ENCODE measurements at places on chromosomes 2 and 18.

DNA sequence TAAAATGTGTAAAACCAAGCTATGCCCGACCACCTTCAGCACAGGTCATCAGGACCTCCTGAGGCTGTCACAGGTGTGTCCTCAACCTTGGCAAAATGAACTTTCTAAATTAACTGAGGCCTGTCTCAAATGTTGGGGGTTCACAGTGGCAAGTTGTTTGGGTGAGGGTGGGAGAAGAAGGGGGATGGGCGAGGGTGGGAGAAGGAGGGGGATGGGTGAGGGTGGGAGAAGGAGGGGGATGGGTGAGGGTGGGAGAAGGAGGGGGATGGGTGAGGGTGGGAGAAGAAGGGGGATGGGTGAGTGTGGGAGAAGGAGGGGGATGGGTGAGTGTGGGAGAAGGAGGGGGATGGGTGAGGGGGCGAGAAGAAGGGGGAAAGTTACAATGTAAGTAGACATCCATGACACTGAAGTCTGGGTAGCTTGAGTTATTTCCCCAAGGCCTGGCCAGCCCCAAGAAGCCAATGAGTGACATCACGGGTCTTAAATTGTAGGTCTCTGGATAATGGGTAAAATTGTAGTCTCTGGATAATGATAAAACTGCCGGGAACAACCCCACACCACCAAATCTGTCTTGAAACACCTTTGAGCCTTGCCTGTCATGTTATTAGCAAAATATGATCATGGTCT lies 56.3 kb downstream of the TIMM21 start:
- no peak for DNase-seq

- no peak for DNase-seq
Measured at GRCh38 chr2:222518570-222519381, 94.4 kb downstream of the SGPP2 start.

DNA sequence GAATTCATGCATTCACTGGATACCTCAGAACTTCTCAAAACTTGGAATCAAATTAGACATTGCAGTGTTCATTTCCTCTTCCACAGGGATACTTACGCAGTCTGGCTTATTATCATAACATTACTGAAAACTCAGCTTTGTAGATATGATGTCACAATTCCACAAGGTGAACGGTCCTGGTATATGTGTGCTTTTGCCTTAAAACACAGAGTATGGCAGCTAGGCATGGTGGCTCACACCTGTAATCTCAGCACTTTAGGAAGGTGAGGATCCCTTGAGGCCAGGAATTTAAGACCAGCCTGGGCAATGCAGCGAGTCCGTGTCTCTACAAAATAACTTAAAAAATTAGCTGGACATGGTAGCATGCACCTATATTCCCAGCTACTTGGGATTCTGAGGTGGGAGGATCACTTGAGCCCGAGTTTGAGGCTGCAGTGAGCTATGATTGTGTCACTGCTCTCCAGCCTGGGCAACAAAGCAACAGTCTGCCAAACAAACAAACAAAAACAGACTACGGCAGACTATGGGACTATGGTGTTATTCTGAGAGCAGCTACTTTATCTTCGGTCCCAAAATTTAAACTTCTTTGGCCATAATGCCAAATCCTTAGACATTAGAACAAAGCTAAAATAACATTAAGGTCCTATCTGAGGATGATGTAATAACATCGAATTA lies 1191.9 kb upstream of the SLC39A10 start:
- no peak for DNase-seq

DNA sequence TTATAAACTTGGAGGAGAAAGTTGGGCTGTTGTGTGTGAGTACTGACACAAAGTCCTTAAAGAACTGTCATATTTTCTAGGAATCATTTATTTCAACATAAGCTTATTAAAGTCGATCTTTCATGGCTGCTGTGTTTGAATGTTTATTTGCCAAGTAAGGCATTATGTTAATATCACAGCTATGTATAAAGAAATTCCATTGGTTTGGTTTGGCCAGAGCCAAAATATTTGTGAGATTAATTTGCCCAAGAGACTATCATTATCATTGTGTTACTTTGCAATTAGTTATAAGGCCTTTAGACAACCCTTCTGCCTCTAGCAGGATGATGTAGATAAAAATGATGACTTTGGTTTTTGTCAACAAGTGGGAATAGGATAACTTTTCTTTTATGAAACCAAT lies 240.6 kb upstream of the NT5C1B start:
- no peak for DNase-seq

DNA sequence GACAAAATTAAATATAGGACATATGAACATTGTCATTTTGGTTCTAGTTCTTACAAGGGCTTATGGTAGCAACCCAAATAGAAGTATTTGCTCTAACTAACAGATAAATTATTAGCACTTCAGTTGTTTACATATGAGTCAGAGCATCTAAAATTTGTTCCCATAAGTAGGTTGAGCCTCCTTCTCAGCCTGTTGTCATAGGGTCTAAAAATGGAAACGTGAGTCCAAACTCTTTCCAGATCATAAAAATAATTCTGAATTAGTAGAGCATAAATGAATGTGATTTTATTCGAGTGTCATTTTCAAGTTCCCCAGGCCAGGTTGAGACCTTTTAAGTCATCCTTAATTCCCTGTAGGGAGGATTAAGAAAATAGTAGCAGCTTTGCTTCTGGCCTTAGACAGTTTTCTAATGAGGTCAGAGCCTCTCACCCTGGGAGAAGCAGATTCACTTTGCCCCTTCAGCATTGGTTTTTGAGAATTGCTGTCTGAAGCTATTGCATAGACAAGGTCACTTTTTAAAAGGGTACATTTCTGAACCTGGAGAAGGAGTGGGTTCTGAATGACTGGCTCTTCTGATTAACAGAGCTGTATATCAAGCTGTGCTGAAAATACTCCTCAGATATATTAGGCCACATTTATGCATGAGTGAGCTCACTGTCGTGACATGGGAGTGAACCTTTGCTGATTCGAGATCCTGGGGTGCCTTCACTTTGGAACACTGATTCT lies 164.3 kb downstream of the NEDD4L start:
- no peak for DNase-seq

DNA sequence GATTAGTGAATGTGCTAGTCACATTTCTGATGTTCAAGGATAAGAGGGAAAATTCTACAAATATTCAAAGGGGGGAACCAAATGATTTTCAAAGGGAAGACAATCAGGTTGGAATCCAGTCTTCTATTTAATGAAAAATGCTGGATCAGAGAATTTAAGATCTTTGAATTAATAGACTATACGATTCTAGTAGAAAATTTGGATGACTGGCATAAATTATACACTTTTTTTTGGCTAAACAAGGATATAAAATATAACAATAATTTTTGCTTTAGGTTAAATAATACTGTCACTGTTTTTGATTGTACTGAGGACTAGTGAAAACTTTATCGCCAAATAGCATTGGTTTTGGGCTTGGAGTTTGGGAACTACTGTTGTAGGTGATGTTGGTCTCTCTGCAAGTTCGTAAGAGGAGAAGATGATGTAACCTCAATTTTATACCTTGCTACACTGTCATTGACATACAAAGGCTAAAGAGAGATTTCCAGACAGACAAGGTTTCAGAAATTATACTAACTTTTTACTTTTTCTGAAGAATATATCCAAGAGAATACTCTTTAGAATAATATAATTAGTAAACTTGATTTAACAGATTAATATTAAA lies 51.3 kb downstream of the NCOA1 start:
- DNase-seq: no peak

GRCh38 chr2:95013726-95014125 lies 11.8 kb upstream of the MAL start:
- no peak for DNase-seq

DNA sequence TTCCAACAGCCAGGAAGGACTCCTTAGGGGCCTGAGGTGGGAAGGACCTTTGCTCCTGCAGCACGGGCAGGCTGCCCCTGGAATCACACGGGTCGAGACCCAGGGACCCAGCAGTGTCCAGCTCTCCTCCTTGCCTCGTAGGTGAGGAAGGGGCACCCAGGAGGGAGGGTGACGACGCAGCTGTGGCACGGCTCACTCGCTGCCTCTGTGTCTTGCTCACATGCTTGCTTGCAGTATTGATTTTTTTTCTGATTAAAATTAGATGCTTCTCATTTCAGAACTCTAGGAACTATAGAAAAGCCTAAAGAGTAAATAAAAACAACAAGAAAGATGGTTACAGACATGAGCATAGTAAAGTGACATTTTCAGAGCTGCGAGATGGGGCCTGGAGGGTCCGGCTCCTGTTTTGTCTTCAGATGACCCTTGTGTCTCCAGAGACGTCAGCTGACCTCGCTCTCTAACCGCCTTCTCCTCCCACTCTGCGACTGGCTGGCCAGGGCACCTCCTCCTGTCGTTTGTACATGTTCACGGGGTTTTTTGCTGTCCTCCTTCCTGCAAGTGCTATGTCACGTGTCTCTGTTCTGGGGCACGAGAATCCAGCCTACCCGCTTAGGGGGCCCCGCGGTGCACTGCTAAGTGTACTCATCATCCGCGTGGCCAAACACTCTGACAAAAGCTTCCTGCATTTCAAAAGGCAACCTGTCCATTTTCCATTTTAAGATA lies 65.7 kb upstream of the ZNF236 start:
- DNase-seq: no peak

GRCh38 chr2:206084439-206084869 lies 1.5 kb downstream of the INO80D start:
- DNase-seq: peak; percentile 51

DNA sequence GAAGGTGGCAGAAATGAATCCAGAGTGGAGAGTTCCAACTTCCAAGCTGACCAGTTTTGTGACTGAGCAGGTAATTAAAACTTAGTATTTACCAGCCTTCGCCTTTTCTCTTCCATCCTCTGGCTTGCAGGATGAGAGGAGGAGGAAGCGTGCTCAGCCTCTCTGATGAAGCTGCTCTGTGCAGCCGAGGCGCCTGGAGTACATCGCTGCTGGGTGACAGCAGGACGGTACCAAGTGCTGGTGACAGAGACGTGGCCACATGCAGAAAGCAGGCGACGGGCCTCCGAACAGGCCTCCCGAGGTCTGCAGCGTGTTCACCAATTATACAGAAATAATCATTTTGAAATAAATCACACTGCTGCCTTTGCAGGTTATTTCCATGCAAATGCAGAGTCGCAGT lies 95.0 kb downstream of the MBP start:
- DNase-seq: no peak

GRCh38 chr2:222900354-222900753 lies 39.5 kb downstream of the ACSL3 start:
- no peak for DNase-seq
